ENCODE measurements at places on chromosomes 4 and X.
A peak's percentile ranks its signal among the peaks of the same experiment; 100 is the strongest.

DNA sequence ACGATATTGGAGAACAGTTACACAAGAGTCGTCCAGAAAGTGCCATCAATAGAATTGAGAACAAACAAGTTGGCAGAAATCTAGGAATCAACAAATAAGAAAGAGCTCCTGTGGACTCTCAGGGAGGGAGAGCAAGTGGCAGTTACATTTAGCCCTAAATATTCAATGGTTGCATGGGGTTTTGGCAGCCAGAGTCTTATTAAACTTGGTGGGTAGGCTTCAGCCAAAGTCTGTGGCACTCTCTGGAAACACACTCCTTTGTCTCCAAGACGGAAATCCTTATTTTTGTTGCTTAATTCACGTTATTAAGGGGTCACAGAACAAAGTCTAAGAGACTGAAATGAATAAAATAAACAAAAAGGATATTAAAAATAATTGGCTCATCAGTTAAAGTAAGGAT lies 742.2 kb upstream of the ATOH1 start:
- no peak for DNase-seq

DNA sequence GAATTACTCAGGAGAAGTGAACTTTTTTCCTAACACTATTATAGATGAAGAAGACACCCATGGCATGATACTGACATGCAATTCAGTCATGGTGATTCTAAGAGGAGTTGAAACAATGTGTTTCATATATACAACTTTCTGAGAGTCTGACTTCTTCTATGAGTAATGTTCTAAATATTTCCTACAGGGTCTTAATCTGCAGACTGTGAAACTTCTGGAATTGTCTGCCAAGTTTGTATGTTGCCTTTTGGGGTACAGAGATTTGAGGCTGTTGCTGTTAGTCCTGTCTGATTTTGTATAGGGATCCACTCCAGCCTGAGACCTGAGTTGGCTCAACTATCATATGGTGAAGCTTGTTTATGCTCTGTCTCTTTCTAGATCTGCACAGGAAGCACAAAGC lies 160.6 kb upstream of the GATB start:
- DNase-seq: no peak

- DNase-seq: peak; percentile 89
Measured at GRCh38 chr4:38663801-38664705, at the start of gene KLF3. TSS of gene KLF3 (plus strand) at chr4:38664199. CDS start at chr4:38680626, 16,427 bp downstream.

- DNase-seq: no peak
Measured at GRCh38 chr4:34037280-34037679, 2207.0 kb downstream of the ARAP2 start.

DNA sequence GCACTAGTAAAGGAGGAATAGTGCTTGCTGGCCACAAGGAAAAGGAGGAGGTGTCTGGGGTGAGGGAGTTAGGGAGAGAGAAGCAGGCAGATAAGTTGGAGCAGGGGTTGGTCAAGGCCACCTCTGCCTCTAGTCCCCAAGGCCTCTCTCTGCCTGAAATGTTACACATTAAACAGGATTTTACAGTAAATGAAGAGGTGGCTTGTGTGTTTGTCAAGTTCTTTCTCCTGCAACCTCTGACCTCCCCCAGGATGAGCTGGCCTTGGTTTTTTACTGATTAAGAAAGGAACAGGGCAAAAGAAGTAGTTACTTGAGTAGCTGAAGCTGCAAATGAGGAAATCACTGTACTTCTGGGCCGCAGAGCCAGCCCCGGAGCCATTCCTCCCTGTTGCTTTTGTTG lies 2.0 kb downstream of the GJB1 start:
- DNase-seq: no peak

DNA sequence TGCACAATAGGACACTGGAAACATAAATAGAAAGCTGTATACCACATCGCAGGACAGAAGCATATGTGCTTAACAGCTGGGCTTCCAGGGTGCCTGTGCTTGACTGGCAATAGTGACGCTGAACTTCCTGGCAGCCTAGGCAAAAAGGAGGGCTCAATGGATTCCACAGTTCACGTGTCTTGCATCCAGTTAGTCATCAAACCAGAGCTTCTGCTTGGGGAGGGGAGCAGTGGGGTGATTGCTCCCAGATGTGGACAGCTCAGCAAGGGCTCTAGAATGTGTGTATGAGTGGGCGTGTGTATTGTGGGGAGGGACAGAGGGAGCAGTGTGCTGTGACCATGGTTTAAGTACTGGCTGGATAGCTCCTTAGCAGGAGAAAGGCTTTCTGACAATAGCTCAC lies 2.3 kb downstream of the PRRG3 start:
- no peak for DNase-seq

DNA sequence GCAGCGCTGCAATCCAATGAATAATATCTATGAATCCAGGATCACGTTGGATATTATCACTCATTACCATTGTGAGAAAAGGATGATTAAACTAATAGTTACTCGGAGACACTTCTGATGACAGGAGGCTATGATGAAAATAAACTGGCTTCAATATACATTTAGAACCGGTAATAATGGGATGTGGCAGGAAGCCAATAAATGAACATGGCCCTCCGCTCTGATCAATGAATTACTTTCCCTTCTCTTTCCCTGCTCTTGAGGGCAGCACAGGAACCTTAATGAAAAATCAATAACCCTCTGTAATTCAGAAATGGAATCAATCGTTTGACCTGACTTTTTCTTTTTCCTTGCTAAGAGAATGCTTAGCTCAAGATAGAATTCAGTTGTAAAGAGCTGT lies 103.9 kb upstream of the PAQR3 start:
- no peak for DNase-seq

DNA sequence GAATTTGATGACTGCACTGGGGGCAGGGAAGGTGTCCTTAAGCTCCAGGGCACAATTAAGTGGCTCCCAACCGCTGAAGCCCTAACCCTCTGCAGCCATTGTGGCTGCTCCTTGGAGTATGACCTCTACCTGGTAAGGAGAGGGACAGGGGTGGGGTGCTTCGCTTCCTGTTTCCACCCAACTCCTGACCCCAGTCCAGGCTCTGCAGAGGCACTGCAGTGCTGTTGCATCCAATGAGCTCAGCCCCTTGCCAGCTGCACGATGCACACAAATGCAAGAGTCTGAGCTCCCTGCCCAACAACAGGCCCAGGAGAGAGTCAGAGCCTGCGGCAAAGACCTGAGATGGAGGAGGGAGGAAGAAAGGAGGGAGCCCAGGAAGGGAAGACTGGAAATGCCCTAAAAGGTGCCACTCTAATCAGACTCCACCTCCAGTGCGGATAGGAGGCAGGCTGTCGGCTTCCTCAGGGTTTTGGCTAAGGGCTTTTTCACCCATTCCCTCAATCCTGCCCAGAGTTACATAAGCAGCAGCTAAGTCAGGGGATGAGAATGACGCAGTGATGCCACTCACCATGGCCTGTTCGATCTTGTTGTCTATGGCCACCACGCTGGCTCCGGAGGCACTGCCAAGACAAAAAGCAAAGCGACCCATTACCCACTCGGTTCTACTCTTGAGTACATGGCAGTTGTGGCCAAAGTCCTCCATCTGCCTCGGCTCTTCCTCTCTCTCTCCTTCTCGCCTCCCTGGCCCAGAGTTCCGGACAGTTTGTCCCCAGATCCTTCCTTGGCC lies 60.1 kb downstream of the TSC22D3 start:
- DNase-seq: no peak

DNA sequence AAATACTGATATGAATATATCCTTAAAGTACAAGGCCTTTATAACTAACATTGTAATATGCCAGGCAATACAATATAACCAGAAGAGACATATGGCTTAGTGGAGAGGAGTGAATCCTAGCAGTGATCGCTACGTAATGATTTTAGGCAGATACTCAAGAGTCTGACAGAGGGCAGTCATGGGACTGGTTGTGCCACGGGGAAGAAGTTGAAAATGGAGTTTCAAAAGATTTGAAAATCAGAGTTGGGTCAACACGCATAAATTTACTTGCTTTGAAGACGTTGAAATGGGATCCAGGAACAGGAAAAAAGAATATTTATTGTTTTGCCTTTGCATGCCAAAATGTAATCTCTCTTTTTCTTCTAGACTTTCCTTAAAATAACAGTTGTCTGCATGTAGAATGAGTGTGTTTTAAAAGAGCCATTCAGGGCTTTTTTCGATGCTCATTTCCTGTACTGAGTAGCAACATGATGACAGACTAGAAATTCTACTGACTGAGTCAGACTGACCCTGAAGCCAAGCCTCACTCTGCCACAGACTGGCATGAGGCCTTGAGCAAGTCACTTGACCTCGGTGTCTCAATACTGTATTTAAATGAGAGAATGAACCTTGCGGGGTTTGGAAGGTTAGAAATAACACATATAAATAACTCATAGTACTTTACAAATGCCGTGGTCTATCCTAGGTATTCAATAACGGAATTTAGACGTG lies 8.1 kb upstream of the SMS start:
- DNase-seq: no peak

DNA sequence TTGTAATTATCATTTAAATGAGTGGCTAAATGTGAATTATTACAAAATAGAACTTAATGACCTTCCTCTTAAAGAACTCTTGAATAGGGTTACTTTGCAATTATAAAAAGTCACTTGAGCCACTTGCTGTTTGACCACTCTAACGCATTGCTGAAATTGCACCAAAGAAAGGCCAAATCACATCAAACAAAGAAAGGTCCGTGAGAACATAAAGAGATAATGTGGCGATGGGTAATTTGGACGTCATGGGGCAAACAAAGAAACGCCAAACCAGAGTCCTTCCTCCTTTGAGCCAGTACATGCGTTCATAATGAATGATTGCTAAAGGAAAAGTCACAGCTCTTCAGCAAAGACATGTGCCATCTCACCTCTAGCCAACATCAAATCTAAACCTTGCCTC lies 229.8 kb upstream of the STS start:
- DNase-seq: no peak

- DNase-seq: no peak
Measured at GRCh38 chr4:163395758-163396157, 52.1 kb downstream of the NPY5R start.

DNA sequence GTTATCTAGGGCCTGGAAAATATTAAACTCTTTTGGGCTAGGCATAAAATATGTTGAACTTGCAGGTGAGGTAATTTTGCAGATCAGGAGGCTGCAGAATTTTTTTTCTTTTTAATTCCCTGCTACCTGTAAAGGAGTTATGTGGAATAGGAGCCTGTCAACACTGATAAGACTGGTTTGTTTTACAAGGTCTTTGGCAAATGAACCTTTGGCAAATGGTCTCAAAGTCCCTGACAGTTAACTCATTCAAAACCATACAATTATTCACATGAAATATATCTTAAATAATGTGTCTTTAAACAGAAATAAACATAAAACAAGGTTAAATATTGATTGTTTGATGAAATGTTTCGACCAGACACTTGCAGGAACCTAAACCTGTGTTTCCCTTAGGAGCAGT lies 340.2 kb downstream of the GASK1B start:
- no peak for DNase-seq

GRCh38 chrX:65997978-65998717 lies 41.7 kb downstream of the VSIG4 start:
- DNase-seq: no peak

DNA sequence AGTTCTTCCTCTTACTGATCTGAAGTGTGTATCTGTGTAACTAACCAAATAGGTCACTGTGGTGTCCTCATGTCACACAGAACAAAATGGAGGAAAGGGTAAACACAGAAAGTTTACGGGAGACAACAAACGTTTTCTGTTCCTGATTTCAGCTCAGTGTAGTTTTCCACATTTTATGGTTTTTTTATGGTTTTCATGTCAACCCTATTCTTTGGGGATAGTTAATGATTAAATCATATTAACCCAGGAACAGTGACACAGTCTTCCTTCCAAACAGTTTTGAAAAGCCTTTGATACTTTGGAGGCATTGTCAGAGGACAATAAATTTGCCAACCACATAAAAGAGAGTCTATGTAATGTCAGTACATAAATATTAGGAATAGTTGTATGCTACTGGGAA lies 4.2 kb downstream of the LNX1 start:
- no peak for DNase-seq

GRCh38 chr4:113837397-113837796 lies 75.9 kb upstream of the CAMK2D start:
- no peak for DNase-seq

DNA sequence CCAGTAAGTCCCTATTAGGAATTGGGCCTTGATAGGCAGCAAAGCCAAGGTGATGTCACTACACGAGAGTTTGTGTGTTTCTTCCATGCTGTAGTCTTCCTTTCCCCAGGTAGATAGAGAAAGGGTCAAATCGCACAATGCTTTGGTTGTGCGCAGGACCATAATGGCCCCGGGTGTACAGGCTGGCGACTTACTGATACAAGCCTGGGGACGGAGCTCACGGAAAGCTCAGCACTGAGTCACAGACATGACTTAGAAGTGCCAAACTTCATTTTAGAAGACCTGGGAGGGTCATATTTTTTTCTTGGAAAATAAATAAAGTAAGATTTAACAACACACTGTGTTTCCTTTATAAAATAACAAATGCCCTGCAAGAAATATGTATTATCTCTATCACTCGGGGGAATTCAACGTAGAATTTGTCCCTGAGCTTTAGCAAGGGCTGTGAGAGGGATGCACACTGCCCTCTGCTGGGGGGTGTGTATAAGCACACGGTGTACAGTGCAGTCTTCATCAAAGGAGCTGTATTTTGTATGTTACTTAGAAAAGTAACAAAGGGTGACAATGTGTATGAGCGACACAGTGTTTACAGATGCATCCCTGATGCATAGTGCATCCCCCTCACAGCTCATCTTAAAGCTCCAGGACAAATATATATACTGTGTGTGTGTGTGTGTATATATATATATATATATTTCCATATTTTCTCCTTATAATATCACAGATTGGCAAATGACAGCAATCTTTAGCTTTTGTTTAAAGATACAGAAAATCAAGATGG lies 254.5 kb upstream of the VEGFC start:
- DNase-seq: peak; percentile 81

- no peak for DNase-seq
Measured at GRCh38 chr4:63553123-63553522, 856.1 kb downstream of the TECRL start.

GRCh38 chr4:52192721-52193135 lies 141.6 kb downstream of the SPATA18 start:
- no peak for DNase-seq

DNA sequence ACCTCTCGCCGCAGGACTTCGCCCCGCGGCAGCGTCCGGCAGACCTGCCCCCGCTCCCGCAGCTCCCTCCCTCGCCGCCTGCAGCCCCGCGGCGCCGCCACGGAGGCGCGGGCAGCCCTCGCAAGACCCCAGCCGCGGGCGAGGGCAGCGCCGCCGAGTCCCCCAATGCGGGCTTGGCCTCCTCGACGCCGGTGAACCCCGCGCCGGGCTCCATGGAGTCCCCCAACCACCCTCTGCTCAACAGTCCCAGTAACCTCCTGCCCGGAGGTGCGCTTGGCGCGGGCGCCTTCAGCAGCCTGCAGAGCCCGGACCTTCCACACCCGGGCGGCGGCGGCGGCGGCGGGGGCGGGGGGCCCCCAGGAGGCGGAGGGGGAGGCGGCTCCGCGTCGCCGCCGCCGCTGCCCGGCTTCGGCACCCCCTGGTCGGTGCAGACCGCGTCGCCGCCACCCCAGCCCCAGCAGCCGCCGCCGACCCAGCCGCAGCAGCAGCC lies 1.2 kb downstream of the CPEB2 start:
- no peak for DNase-seq

GRCh38 chr4:177573507-177573906 lies 131.3 kb upstream of the AGA start:
- DNase-seq: no peak

All from endothelial cell (in vitro differentiated cells).